AG08396 (cell line): ENCODE measurements at places on chromosomes 3 and 15.

DNA sequence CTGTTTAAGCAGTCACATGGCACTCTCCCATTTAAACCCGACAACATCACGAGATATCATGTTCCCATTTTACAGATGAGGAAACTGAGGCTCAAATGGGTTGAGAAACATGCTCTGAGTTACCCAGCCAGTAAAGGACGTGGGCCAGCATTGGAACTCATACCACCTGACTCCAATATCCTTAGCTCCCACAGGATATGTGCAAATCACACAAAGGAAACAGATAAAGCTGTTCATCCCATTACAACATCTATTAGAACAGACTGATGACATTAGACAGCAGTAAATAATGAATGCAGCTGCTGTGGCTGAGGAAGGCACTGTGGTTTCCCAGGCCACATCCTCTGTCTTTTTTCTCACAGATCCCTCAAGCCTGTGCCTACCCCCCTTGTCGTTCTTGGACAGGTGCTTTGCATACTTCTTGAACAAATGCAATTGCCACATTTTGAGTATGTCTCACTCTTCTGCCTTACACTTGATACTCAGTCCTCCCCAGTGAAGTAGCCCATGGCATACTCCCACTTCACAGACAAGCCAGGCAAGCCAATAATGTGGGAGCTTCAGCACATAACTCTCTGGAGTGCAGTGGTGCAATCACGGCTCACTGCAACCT, 17.7 kb downstream of the FRMD4B start:
- no peak for DNase-seq

DNA sequence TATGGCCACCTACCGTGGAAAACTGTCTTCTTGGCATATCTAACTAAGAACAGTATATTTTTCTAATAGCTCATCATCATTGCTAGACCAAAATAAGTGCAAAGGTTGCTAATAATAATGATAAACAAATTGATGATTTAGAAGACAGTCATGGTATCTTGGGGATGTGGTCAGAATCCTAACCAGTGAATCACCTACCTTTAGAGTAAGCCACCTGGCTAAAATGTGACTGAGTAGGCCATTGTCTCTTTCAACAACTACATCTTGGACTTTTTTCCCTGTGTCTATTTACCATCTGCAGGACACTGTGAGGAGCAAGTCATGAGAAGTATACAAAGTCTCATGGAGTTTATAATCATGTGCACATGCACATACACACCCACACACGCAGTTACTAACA, 273.5 kb upstream of the SEMA6D start:
- DNase-seq: no peak

DNA sequence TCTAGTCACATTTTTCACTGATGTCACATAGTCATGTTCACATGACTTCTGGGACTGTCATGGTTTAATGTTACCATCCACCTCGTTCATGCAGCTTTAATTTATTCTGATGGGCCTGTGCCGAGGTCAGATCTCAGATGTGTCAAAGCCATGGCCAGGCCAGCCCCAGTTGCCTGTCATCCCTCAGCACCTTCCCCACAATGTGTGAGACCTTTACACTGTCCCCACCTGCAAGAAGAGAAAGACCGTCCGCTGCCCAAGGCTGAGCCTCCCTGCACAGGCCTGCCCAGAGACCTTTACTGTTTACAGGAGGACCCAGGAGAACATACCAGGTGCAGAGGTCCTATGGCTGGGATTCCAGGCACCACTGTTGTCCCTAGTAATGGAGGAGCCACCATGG, 12.8 kb upstream of the KLF15 start:
- DNase-seq: no peak

- DNase-seq: no peak
Measured at GRCh38 chr15:69126054-69126469, 34.4 kb upstream of the GLCE start.

DNA sequence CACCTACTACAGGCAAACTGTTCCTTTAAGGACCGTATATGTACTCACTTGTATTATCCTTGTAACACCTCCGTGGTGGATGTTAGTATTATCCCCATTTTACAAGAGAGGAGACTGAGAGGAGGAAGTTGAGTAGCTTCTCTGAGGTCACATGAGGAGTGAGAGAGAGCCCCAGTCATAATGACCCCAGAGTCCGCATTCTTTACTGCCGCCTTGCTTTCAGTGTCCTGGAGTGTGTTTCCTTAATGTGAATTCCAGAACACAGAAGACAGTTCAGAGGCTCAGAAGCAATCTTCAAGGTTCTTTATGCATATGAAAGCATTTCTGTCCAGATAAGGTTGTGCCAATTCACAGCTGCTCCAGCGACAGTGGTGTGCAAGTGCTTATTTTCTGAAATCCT, 199.2 kb downstream of the CACNA2D3 start:
- DNase-seq: no peak

GRCh38 chr3:42443292-42443691, 32.9 kb upstream of the LYZL4 start:
- no peak for DNase-seq

GRCh38 chr3:167718582-167718981, 16.1 kb downstream of the PDCD10 start:
- DNase-seq: no peak

DNA sequence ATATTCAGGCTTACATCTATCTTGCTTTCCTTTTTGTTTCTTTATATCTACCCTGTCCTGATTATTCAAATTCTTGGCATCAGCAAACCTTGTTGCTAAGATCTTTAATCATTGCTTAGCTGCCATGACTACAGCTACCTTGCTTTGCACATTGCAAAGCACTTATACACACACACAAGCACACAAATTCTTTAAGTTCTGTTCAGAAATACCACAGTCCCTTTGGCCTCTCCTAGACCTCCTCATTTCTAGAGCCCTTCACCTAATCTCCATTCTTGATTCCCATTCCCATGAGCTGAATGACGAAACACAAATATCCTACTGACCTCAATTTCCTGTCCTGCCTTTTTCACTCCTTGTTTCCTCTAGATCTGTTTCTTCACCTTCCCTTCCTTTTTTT, 409.6 kb downstream of the UNC13C start:
- DNase-seq: no peak

DNA sequence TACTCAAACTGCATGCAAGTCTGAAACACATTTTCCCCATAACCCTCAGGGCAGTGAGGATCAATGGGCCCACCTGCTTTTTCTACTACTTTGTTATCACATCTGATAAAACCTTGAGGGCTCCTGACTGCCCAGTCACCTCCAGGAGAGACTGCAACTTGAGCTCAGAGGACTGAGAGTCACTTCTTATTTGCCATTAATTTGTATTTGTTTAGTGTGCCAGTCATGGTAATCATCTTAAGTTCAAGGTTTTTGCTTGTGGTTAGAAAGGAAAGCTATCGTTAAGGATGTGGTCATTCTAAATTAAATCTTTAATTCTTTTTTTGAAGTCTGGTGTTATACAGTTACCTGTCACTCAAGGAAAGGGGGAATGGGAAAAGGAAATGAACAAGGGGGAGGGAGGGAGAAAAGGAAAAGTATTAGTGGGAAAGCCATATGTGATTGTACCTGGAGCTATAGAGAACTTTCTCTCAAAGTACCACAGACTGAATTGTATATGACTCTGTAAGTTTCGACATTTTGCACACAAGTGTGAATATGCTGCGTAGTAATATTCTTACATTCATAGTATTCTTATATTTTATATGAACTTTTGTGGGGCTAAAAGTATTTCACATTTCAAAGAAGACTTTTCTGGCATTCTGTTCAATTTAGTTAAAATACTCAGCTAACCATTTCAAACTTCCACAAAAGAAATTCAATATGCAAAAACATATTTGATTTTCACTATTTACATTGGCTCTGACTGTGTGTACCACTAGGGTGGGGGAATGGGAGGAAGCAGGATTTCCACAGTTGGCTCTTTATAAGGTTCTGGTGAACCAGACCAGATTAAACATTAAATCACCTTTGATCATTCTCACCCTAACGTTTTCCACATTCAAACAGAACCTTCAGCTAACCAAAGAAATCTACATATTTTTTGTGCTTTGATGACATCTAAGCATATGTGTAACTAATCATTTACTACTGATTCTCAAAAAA, 166.5 kb upstream of the ATP11B start:
- no peak for DNase-seq

DNA sequence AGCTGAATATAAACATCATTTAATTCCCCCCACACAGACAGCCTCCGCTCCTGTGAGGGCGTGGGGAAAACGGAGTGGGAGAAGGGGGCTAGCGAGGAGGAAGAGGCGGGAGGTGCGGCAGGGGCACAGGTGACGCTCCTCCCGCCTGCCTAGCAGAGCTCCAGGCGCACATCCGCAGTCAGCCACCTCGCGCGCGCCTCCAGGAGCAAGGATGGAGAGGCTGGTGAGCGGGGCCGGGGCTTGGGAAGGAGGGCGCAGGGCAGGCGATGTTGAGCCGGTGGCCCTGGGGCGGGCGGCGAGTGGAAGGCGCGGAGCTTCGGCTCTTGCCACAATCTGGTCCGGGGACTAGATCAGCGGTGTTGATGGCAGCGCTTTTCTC, at the start of gene CD200:
TSS of gene CD200 (plus strand) at position 155 of the 379 bp plus-strand sequence. CDS start at position 212, 57 bp downstream.
- DNase-seq: peak; percentile 9

DNA sequence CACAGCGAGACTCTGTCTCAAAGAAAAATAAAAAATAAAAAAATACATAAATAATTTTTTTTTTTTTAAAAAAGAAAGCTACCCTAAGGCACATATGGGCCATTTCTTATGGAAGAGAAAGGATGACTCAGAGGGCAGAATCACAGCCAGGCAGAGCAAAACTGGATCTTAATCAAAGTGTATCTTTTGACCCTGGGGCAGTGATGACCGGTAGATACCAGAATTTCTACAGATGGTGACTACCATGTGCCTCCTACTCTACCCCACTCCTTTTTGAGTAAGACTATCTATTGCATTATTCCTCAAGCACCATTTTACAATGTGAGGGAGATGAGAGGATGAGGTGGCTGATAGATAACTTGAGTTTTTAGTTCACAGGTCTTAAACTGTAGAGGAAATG, 26.0 kb downstream of the TARS3 start:
- DNase-seq: no peak

- DNase-seq: no peak
Measured at GRCh38 chr15:79154483-79155135, 64.0 kb upstream of the RASGRF1 start.

DNA sequence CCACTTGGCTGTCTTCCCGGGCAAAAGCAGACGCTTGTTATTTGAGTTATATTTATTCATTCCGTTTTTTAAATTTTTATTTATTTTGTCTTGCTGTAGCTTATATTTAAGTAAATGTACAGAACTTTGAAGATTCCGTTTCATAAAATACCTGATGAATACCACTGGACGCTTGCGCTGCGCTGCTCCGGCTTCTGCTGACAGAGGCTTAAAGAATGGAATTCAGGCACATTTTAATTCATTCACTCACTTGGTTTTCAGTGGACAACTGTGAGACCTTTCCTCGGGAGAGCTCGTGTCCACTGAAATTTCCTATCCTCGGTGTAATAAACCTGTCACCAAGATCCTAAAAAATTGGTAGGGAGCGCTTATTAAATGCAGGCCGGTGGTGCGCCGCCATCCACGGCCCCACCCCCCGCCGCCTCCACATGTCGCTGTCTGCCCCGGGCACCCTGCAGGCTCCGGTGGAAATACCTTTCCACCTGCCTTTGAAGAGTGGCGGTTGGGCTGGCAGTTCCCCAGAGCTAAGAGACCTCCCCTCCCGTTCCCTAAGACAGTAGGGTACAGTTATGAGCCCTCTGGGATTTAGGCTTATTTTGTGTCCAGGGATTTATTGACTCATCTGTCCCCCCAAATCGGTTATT, 62.5 kb upstream of the UBE2E1 start:
- DNase-seq: no peak

GRCh38 chr3:160124224-160124623, 101.0 kb upstream of the C3orf80 start:
- no peak for DNase-seq

DNA sequence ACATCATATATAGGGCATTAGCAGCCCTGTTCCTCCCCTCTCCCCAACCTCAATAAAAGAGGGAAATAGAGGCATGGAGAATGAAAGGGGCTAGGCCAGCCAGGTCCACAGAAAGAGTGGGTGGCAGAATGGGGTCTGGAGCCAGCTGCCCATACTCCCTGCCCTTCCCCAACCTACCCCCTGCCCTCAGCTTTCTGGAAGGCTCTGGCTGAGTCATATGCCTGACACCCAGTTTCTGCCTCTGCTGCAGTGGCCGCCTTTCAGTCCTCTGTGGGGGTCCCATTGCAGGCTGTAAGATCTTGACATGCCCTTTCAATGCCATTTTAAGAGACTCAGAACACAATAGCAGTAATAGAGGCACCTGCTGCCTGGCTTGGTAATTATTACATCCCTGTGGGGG, 95.7 kb downstream of the LINGO1 start:
- no peak for DNase-seq

- DNase-seq: no peak
Measured at GRCh38 chr3:9727041-9727595, 4.4 kb upstream of the BRPF1 start.

DNA sequence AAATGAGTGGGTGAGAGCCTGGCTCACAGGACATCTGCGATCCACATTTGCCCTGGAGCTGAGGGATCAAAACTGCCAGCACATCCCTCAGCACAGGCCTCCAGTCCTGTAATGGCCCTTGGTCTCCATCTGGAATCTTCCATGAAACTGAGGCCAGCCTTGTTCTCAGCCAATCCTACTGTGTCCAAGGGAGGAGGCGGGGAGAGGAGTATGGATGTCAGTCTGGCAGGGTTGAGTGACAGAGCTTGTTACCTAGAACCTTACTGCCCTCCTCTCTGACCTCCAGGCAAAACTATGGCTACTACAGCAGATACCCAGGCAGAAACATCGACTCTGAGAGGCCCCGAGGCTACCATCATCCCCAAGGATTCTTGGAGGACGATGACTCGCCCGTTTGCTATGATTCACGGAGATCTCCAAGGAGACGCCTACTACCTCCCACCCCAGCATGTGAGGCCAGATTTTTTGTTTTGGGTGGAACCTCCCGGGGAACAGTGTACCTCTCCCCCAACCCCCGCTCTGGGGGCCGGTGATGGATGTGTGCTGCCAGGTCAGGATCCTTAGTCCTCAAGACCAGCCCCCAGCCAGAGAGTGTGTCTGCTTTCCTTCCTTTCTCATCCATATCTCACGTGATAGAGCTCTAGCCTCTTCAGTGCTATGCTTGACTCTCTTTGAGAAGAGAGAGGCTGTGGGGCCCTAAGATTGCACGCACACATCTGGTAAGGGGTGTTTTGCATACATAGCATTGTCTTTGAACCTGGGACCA, 41.3 kb downstream of the CHDH start:
- DNase-seq: peak; percentile 88

DNA sequence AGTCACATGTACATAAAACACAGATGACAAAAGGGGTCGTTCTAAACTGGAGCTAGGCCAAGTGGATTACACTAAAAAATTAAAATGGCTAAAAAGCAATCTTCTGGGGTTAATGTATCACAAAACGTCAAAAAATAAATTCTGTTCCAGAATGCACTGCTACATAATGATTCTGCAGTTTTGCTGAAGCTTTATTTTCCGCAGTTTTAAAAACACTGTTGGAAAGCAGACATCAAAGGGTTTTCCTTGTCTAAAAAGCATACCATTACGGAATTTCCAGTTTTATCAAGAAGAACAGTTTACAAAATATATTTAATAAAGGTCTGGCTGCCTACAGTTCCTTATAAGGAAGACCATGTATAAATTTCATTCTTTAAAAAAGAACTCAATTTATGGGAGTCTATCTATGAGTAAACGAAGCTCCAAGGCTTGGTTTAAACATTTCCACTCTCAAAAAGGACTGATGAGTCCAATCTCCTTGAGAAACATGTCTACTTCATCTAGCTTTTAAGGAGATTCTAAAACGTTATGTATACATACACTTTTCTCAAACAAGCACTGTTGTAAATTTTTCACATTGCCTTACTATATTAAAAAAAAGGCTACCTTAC, 1.3 kb downstream of the DMXL2 start:
- DNase-seq: no peak

- DNase-seq: peak; percentile 9
Measured at GRCh38 chr15:59687836-59688235, 1.3 kb downstream of the BNIP2 start.
